ENCODE measurements at places on chromosomes 1 and 21.

- no peak for DNase-seq
These were observed 111.3 kb upstream of the PALMD start for GRCh38 chr1:99534638-99534930.

DNA sequence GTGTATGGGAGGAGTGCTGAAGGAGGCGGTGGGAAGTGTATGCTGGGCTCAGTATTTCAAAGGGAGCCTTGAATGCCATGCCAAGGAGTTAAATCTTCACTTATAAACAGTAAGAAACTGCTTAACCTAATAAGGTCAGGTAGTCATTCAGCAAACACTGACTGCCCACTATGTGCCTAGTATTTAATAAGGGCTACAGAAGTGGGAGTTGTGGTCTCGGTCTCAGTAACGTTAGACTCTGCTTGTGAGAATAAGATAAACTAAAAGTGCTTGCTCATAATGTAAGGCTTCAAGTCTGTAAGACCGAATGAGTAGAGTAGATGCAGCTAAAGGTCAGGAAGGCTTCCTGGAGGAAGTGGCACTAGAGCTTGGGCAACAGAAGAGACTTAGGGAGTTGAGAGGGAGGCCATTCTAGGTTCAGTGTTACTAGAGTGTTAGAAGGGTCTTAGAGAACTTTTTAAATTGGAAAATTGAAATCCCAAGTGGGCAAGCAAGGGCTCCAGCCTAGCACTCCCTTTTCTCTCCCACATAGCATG lies 6.0 kb downstream of the MARCKSL1 start:
- no peak for DNase-seq

DNA sequence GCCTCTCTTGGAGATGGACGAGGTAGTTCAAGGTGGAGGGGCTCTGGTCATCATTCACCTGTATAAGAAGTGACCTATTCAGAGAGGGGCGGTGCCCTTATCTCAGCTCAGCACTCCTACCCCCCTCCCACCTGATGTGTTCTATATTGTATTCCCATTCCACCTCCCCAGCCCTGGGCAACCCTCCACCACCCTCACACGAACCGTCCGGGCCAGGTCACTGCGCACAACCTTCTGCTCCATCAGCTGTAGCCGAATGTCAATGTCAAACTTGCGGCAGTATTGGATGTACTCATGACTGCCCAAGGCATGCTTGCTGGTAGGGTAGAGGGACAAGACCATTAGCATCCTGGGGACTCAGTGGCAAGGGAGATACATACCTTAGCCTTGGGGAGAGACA lies 34.3 kb downstream of the PIK3C2B start:
- DNase-seq: no peak

DNA sequence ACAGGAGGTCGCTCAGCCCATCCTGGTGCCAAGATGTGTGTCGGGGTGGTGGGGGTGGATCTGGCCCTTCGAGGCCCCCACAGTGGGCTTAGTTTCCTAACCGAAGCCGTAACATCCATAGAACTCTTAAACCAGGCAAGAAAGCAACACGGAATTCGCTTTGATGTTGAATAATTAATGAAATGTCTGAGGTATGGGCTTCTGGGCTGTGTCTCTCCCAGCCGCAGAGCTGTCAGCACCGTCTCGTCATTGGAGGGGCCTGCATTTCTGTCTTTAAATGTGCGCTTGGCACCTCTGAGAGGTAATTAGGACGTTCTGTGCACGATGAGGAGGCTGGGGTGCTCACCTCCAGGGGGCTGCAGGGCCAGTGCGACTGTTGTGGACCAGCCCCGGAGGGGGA lies 13.3 kb upstream of the PLCH2 start:
- DNase-seq: no peak

GRCh38 chr1:212610575-212610967 lies 2.0 kb downstream of the ATF3 start:
- DNase-seq: no peak

DNA sequence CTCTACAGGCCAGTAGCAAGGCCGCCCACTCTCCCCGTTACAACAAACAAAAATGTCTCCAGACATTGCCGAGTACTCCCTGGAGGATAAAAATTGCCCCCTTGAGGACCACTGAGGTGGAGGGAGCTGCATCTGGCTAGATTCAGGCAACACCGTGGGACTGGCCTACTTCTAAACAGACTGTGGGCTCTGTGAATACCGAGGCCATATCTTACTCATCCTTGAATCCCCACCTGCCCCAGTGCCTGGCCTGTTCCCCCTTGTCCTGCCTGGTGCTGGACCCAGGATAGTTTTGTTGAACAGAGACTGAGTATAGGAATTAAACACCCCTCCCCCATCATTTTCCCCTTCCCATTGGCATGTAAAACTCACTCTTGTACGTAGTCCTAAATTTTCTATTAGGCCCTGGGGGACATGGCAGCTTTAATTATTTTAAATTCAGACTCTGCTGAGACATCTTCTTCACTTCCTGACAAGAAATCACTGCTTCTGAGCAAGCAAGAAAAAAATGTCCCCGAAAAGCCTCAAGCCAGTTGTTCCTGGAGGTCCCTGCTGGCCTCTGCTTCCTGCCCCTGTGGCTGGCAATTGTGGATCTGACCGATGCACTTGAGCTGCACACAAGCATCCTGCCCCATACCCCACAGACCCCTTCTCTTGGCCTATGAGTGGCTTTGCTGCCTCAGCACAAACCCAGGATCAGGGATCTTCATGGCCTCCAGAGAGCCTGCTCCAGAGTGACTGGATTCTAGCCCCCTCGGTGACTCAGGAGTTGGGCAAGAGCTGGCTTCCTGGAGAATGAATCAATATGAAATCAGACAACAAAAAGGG lies 111.0 kb downstream of the ACTL8 start:
- DNase-seq: no peak

- DNase-seq: no peak
These were observed 14.7 kb upstream of the MFSD2A start for GRCh38 chr1:39940253-39940652.

GRCh38 chr1:32151319-32151787 lies 28.1 kb upstream of the TXLNA start:
- no peak for DNase-seq

GRCh38 chr1:221594576-221594975 lies 147.3 kb downstream of the DUSP10 start:
- no peak for DNase-seq
